ENCODE measurements at places on chromosomes 3 and 15.

DNA sequence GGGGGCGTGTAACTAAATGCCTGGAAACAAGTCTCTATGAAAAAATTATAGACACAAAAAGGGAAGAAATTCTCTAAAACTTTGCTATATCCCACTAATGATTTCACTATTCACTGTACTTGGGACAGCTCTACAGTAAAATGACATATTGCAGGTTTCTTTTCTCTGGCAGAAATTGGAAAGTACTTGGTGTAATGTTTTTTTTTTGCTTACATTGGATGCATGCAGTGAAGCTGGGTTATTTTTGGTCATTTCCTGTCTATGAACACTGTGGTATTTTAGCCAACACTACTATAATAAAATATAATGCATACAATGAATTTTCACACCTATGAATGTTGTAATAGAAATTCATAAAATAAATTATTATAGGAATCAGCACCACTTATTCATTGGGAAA is 109.7 kb downstream of the LRRC49 start:
- DNase-seq: no peak

GRCh38 chr3:160671231-160671630 is 5.7 kb upstream of the ARL14 start:
- DNase-seq: no peak

GRCh38 chr3:160052385-160053047 is 63.9 kb downstream of the IL12A start:
- no peak for DNase-seq

DNA sequence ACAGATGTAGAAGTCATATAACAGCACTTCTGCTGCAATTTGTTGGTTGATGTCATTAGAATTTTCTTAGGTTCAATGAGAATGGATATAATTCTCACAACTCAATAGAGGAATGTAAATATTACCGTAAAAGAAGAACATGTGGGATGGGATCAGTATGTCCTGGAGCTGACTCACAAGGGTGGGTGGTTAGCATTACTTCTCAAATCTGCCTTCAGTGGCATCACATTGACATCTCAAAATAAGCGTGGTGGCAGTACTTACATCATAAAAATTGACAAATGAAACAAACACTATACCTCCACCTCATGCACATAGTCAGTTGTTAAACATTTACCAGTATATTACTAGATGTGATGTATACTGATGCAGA is 1068.0 kb upstream of the CADM2 start:
- no peak for DNase-seq

- no peak for DNase-seq
These were observed 41.6 kb upstream of the MRPS22 start for GRCh38 chr3:139302084-139302800.

DNA sequence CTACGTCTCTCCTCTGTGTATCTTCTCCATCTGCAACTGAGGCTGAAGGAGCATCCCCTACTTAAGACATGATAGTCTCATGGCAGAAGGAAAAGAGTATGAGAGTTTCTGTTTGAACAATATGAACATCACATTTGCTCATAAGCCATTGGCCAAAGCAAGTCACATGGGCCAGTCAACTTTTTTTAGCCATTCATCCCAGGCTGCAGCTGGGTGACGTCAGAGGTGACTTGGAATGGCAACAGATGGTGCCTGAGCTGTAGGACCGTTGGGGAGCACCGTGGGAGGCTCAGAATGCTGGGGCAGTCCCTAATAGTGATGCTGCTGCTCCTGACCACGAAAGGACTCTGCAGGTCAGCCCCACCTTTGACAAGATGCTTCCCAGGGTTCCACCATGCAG is 58.7 kb downstream of the CRTC3 start:
- no peak for DNase-seq

DNA sequence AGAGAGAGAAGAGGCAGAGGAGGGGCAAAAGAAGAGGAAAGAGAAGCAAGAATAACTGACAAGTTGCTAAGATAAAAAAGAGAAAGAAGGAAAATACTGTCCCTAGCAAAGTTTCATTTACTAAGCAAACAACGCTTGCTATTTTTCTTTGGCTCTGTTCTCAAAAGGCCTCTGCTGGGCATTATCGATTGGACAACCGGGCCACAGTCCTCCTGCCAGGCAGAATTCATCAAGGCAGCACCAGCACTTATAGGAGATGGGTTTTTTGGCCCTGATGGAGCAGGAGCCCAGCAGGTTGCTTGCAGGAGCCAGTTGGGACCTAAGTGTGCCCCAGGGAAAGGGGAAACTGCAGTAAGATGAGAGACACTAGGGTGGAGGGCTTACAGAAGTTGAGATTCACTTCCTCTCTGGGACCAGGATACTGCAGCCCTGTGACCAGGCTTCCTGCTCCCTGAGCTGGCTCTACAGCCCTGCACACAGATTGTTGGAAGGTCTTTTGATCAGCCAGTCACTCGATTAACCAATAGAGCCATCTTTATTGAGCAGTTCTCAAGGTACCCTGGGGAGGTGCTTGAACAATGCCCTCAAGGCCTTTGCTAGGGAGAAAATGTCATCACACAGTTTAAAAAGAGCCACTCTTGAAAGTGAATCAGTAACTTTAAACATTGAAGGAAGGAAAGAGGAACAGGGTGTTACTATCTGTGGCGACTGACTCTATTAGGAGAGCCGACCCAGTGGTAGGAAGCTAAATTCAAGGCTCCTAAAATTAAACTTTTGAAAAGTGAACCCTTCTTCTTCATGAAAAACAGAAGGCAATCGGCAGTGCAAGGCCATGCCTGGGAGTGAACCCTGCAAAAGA is 28.8 kb upstream of the GLCE start:
- DNase-seq: no peak

DNA sequence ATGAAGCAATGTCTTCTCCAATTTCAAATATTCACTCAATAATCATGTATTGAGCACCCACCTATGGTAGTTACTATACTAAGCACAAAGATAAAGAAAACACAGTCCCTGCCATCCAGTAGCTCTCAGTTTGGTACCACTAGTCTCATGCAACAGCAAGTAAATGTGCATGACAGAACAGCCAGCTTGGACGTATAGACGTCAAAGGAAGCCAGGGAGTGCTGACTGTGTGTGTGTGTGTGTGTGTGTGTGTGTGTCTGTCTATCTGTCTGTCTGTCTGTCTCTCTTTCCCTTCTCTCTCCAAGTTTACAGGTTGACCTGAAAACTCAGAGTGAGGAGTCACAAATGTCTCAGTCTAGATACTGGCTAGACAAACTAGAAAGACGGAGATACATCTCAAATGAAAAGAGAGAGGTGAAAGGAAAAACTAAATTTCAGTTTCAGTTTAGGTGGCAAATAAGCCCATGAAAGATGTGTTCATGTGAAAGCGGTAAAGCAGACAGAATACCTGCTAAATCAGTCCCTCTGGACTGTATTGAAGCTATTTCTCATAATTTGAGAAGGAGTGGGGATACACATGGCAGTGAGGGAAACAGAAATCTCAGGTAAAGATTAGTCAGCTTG is 141.1 kb upstream of the PTPRG start:
- DNase-seq: no peak

DNA sequence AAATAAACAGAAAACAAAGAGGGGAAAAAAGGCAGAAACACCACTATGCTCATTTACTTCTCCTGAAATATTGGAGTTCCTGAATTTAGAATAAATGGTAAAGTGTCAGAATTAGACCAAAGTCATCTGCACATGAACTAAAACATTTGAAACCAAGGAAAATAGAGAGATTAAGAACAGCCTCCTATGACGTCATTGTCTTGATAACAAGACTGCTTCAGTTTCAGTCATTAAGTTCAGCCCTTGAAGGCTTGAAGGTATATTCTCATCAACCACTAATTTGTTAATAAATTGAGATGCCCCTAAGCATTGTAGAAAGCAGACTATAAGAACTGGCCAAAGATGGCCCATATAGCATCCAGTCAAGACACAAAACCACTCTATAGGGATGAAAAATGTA is 2.5 kb downstream of the SUMF1 start:
- DNase-seq: no peak

DNA sequence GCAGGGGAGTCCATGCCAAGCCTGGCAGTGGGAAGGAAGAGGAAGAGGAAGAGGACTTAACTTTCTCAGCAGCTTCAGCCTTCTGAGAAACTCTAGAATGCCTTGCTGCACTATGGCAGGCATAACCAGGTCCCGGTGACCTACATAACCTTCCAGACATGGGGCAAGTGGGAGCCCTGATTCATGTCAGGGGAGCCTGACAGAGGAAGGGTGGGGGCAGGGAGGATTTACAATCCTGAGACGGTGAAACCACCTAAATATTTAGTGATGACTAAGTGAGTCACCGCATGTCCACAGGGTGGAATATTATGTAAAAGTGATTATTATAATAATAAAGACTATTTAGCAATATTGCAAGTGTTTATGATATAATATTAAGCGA is 46.7 kb downstream of the AMOTL2 start:
- no peak for DNase-seq

- DNase-seq: no peak
These were observed 41.4 kb downstream of the CRTC3 start for GRCh38 chr15:90571063-90571541.

- DNase-seq: peak; percentile 17
These were observed 727 bp downstream of the NSMCE3 start for GRCh38 chr15:29268706-29269484.

GRCh38 chr3:196555295-196555694 is 13.1 kb downstream of the WDR53 start:
- DNase-seq: no peak

DNA sequence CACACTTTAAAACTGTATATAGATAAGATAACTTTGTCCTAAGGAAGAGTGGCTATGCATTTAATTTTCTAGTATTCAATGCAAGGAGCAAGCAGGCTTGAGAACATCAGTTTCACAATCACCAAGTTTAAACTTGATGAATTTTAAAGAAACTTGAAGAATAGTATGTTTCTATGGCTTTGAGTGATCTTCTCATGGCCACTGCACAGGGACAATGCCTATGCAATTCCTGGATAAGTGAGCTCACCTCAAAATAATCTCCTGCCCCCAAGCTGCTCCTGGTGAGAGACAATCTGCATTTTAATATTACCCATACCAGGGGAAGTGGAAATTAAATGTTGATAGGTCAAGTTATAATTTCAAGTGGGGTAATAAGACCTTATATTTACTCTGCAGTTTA is 376.6 kb upstream of the CBLB start:
- no peak for DNase-seq

GRCh38 chr3:183275418-183275817 is 22.4 kb downstream of the B3GNT5 start:
- DNase-seq: no peak

GRCh38 chr3:190690246-190690645 is 172.2 kb downstream of the GMNC start:
- no peak for DNase-seq

DNA sequence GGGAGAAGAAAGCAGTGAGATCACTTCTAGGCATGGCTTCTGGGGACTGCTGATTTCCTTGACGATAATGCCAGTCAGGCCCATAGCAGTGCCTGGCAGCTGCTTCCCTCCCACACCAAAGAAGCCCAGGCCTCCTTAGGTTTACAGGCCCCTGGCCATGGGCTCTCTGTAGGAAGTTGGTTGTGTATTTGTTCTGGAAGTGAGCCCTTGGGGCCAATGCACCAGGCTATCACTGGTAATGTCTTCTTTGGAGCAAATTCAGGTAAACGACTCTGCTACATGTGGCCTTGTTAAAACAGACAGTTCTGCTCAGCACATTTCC is 89.3 kb downstream of the CCNL1 start:
- no peak for DNase-seq

- DNase-seq: no peak
These were observed 19.0 kb downstream of the PDHB start for GRCh38 chr3:58414538-58415197.

DNA sequence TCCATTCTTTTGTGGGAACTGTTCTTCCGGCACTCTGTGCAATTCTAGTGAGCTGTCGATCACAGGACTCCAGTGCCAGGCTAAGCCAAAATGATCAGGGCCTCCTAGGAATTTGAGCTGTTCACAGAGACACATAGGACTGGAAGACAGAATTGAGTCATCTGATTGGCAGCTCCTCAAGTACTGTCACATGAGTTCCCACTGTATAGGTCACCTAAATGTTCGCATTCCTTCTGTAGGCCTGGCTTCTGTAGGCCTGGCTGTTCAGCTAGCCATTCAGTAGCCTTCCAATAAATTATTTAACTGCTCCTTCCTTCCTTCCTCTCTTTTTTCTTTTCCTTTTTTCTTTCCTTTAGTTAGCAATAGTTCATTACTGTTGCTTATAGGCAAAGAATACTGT is 4.3 kb downstream of the PROS1 start:
- no peak for DNase-seq

DNA sequence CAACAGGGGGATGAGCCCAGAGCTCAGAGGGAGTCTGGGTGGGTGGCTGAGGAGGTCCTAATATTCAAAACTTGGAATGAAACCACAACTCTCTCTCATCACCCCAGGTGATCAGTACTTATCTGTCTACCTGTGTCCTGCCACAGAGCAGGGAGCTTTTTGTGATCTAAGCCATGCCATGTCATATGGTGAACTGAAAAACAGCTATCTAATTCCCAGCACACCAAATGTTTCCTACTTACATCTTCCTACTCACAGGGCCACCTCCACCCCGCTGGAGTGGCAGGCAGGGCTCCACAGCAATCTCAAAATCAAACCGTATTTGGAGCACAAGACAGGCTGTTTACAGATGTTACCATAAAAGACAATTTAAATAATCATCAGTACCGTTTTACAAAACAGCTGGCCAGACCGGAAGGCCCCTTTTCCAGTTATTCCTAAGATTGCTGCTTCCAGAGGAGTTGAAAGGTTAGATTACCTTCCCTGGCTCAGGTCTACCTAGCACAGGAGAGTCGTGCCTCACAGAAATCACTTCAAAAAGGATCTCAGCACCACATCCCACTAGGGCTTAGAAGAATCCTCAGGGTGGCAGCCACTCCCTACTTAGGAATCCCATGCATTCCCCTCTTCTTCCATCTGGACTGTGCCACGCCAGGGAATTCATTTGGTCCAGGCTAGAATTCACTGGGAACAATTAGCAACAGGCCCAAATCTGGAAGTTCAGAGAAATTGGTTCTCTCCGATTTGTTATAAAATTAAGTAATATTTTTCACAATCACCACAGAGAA is 226.6 kb upstream of the IL12A start:
- no peak for DNase-seq

DNA sequence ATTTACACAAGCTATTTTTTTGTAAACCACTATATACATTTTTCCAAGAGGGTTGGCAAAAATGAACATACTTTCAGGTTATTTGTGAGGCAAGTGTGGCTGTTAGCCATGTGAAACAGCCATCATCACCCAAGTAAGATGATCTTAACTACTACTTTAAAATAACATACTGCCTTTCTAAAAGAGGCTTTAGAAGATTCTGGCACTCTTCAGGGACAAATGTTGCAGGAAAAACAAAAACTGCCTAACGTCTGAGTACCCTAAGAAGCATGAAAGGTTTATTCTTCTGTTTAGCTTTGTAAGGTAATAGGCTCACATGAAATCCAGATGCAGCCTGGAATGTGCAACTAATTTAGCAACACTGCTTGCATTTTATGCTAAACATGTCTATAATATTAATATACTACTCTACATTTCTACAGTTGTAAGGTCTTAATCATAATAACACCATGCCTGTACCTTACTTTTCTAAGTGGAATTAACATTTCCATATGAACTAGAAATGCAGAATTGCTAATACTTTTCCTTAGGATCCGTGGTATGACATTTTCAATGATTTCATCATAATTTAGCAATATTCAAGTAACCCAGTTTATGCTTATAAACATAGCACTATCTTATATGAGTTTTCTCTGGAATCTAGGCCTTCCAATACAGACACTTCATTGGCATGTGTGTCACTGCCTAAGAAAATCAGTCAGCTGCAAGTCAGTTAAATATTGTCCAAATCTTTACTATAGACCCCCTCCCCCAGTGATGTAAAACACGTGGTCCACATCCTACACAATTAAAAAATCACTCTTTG is 4.5 kb upstream of the LSAMP start:
- no peak for DNase-seq

- DNase-seq: no peak
These were observed 162.4 kb upstream of the GALNT15 start for GRCh38 chr3:16012086-16012485.

All from stimulated activated CD8-positive, alpha-beta memory T cell treated with anti-CD3 and anti-CD28 coated beads, Interleukin-4, amount 100 ng/mL, for 4 hours (primary cell).